ENCODE measurements at places on chromosomes 6 and 20.

- DNase-seq, result peak; percentile 98
Measured at GRCh38 chr6:169292338-169293124, 38.9 kb upstream of the THBS2 start.

- no peak for DNase-seq
Measured at GRCh38 chr6:55399351-55399750, 72.1 kb downstream of the GFRAL start.

- no peak for DNase-seq
Measured at GRCh38 chr6:170082067-170082466, 208.8 kb downstream of the DLL1 start.

DNA sequence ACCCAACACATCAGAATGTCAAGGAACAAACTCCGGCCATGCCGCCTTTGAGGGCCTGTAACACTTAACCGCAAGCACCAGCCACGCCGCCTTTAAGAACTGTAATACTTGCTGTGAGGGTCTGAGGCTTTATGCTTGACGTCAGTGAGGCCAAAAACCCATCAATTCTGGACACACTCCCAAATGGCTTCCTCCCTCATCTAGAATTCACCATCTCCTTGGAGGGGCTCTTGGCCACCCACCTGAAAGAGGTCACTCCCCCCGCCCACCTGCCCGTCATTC is 10.4 kb upstream of the PXDC1 start:
- DNase-seq, result no peak

DNA sequence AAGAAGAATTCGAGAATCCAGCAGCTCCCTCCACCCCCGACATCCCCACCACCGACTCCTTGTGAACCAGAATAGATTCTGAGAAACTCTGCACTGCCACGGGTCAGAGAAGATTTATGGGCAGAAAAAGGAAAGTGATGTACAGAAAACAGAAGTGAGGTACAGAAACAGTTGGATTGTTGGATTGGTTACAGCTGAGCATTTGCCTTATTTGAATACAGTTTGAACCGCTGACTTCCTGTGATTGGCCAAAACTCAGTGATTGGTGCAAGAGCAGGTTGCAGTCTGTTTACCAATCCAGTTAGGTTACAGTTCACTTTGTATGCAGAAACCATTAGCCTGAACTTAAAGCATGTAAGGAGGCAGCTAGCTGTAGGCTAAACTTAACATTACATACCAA is 131.2 kb upstream of the HDDC2 start:
- DNase-seq, result no peak

GRCh38 chr6:158036261-158036660 is 54.6 kb downstream of the SYNJ2 start:
- no peak for DNase-seq

All from kidney glomerular epithelial cell (primary cell).